ENCODE measurements at places on chromosomes 2 and 18.

- no peak for DNase-seq
Observed at GRCh38 chr2:2523461-2524347, 192.6 kb upstream of the MYT1L start.

DNA sequence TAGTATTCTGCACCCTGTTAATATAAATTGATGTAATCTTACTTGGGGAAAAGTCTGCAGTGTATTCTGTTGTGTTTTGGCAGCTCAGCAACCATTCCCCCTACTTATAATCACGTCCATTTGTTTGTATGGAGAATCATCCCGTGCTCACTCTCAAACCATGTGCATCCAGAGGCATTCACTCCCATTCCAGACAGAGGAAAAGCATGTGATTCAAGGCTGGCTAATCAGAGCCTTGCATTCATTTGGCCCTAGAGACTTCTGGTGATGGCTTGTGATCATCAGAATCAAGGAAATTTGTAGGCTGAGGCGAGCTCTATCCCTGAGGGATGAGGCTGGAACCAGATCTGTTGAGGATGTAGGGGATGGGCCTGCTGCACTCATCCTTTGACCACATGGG lies 5.1 kb upstream of the WIPF1 start:
- DNase-seq: no peak

DNA sequence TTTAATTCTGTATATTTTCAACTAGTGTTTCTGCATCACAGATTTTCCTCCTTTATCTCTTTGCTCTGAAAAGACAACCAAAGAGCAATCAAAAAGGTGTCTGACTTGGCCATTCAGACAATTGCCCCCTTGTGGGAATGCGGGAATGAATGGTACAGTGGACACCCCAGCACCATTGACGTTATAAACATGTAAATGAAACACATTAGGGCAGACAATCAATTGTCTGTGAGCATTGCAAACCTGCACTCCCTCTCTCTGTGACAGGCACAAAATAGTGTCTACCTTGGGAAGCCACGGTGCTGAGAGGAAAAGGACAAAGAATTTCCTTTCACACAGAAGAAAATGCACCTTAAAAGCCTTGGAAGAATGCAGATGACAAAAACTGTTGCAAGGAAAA lies 8.0 kb downstream of the ZEB2 start:
- DNase-seq: no peak

DNA sequence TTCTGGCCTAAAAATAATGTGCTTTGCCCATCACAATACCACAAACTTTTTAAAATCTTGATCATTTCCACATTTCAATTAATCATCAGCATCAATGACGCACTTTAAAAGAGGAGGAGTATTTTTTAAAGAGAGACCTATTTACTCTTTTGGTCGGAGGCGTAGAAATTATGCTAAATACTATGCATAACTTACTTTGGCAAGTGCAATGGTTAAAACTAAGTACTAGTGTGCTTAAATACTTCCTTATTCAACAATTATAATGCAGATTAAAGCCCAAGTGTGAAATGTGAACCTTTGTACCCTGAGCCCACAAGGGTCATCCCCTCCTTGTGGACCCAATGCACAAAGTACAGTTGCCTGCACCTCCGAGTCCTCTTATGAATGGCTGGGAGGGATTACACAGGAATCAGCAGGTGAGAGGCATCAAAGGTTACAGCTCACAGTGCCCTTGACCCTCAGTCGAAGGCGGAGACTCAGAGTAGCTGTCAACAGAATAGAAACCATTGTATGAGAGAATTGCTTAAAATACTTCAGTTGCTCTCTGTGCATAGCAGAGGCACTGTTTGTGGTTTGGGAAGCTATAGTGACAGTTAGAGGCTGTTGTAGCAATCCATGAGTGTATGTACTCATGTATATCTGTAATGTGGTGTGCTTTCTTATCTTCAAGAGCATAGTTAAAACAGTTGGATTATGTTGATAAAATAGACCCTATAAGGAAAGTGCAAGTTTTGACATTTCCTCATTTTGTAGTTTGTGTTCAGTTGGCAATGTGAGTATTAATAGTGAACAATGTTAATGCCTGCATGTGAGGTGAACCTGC lies 151.7 kb upstream of the ITGA4 start:
- DNase-seq: no peak
